Activated T-helper 2 cell treated with anti-CD3 and anti-CD28 coated beads, Interferon-gamma antibody, Interleukin-2, Interleukin-4, amounts not matched to agents 10 μg/mL and 5 μg/mL and 100 μg/mL, durations not matched to agents 14 hours and 24 hours and 36 hours (primary cell): ENCODE measurements at places on chromosomes 6 and 20.

- no peaks in the 10 kb centered on the region for H3K27me3 ChIP-seq
- DNase-seq = no peak
- no peak overlapping the region for H3K27ac ChIP-seq
- H3K4me1 ChIP-seq = no peaks in the 10 kb centered on the region
- peaks cover 12% of the 10 kb centered on the region for H3K36me3 ChIP-seq
These were observed 17.3 kb downstream of the DNPH1 start for GRCh38 chr6:43211955-43212354.

- H3K27ac ChIP-seq = peak overlapping the region; percentile 33
- no peak overlapping the region for H3K4me3 ChIP-seq
- no peak for DNase-seq
- H3K4me1 ChIP-seq = peaks cover 77% of the 10 kb centered on the region
These were observed 46.8 kb downstream of the RANBP9 start for GRCh38 chr6:13664703-13665352.

DNA sequence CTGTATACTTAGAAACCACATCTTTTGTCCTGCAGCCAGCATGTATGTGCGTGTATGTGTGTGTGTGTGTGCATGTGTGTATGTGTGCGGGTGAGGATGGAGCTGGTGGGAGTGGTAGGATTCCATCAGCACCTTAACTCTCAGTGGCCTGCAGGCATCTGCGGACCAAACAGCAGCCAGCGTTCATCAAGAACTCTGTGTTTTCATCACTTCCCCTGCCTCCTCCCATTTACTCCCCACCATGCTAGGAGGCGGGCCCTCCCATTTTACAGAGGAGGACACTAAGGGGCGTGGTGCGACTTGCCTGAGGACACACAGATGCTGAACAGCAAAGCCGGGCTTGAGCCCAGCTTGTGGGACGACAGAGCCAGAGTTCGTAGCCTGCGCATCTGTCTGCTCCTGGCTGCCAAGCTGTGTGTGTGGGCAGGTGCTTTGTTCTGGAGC, 8.9 kb downstream of the VSTM2L start:
- no peaks in the 10 kb centered on the region for H3K36me3 ChIP-seq
- H3K27ac ChIP-seq = no peak overlapping the region
- H3K4me3 ChIP-seq = no peak overlapping the region
- peaks cover 9% of the 10 kb centered on the region for H3K4me1 ChIP-seq
- DNase-seq = no peak

GRCh38 chr6:128302942-128303341, 217.5 kb downstream of the PTPRK start:
- DNase-seq = no peak
- H3K4me3 ChIP-seq = no peak overlapping the region
- no peaks in the 10 kb centered on the region for H3K36me3 ChIP-seq
- H3K27ac ChIP-seq = no peak overlapping the region

GRCh38 chr6:149887343-149887742, 10.6 kb downstream of the RAET1E start:
- H3K27ac ChIP-seq = no peak overlapping the region
- H3K4me1 ChIP-seq = peaks cover 14% of the 10 kb centered on the region
- H3K36me3 ChIP-seq = no peaks in the 10 kb centered on the region
- DNase-seq = no peak

DNA sequence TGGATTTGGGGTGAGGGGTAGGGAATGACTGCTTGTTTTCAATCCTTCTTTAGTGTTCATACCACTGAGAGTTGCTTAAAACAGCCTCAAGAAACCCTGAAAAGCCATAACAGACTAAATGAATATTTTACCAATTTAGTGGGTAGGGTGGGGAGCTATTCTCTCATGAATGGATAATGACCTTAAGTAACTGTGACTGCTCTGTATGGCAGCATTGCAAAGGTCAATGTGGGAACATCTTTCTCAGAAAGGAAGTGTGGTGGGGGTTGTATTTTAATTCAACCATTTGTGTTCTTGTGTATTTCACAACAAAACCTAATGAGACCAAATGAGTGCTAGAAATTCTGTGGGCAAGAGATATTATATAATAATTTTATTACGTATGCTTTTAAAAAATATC, 55.7 kb downstream of the PHACTR2 start:
- peaks cover 29% of the 10 kb centered on the region for H3K4me1 ChIP-seq
- H3K27me3 ChIP-seq = no peaks in the 10 kb centered on the region
- H3K36me3 ChIP-seq = no peaks in the 10 kb centered on the region
- no peak overlapping the region for H3K27ac ChIP-seq

DNA sequence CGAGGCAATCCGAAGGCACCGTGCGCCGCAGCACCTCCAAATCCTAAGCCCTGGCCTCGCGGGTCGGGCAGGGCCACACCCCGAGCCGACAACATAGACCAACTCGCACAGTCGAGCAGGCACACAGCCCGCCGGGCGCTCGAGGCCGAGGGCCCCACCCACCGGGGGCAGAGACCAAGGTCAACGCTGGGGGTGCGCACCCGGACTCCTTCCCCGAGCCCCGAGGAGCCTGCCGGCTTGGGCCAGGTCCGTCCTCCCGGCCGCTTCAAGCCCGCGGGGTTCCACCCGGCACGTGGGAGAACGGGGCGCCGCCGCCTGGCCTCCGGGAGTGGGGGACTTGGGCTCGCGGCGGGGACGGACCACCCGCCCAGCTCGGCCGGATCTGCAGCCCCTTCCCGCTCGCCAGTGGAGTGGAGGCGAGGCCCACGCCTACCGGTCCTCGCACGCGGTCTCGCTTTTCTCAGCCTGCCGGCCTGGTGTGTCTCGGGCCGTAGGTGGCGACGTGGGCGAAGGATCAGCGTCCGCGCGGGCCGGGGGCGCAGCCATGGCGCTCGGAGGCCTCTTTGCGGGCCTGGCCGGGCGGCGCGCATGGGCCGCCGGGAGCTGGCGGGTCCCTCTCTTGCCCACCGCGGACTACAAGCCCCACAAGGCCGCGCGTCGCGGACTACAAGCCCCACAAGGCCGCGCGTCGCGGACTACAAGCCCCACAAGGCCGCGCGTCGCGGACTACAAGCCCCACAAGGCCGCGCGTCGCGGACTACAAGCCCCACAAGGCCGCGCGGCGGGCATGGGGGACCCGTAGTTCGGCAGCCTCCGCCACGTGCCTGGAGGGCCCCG, at the start of gene UCKL1:
UCKL1 (minus strand) TSS at position 590 of the 837 bp plus-strand sequence; CDS start at position 546, 44 bp downstream.
- no peaks in the 10 kb centered on the region for H3K27me3 ChIP-seq
- peaks cover 22% of the 10 kb centered on the region for H3K36me3 ChIP-seq
- peaks cover 24% of the 10 kb centered on the region for H3K4me1 ChIP-seq
- peak within 1 kb of the TSS; percentile 83 for H3K27ac ChIP-seq
- DNase-seq = peak; percentile 88

GRCh38 chr20:33693741-33694638, 7.8 kb upstream of the E2F1 start:
- DNase-seq = no peak
- no peak overlapping the region for H3K4me3 ChIP-seq
- no peak overlapping the region for H3K27ac ChIP-seq
- no peaks in the 10 kb centered on the region for H3K27me3 ChIP-seq

GRCh38 chr20:17138237-17138636, 88.6 kb upstream of the PCSK2 start:
- H3K36me3 ChIP-seq = no peaks in the 10 kb centered on the region
- no peak for DNase-seq
- H3K4me3 ChIP-seq = no peak overlapping the region
- no peak overlapping the region for H3K27ac ChIP-seq

- no peak for DNase-seq
- H3K36me3 ChIP-seq = no peaks in the 10 kb centered on the region
- peak overlapping the region; percentile 10 for H3K4me3 ChIP-seq
These were observed 168.9 kb upstream of the CENPW start for GRCh38 chr6:126170978-126171382.

GRCh38 chr6:30149234-30149633, 11.8 kb downstream of the TRIM10 start:
- DNase-seq = no peak
- H3K27ac ChIP-seq = no peak overlapping the region
- no peak overlapping the region for H3K4me3 ChIP-seq
- no peaks in the 10 kb centered on the region for H3K36me3 ChIP-seq
- peaks cover 30% of the 10 kb centered on the region for H3K27me3 ChIP-seq

DNA sequence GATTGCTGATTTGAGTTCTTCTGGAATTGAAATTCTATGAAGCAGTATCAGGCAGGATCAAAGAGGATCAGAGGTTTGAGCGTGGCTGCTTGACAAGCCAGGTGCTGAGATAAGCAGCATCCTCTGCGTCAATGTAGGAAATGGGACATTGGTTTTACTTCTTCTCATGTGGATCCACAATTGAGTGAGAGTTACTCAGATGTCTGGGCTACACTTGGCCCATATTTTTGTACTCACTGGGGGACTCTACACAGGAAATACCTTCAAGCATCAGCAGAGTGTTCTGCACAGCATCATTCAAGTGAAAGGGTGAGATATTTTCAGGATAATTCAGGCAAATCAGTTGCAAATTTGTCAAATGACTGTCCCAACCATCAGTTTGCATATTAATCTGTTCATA, 613.9 kb upstream of the ARID1B start:
- no peak overlapping the region for H3K27ac ChIP-seq
- no peak overlapping the region for H3K4me3 ChIP-seq
- no peak for DNase-seq
- peaks cover 15% of the 10 kb centered on the region for H3K4me1 ChIP-seq

- H3K4me1 ChIP-seq = peaks cover 7% of the 10 kb centered on the region
- H3K36me3 ChIP-seq = peaks cover 12% of the 10 kb centered on the region
- no peak overlapping the region for H3K27ac ChIP-seq
- DNase-seq = no peak
These were observed 17.9 kb downstream of the BPHL start for GRCh38 chr6:3136292-3137011.

GRCh38 chr20:51275826-51276225, 252.9 kb upstream of the KCNG1 start:
- H3K4me1 ChIP-seq = no peaks in the 10 kb centered on the region
- no peaks in the 10 kb centered on the region for H3K36me3 ChIP-seq
- no peak overlapping the region for H3K4me3 ChIP-seq
- no peak overlapping the region for H3K27ac ChIP-seq
- DNase-seq = no peak

DNA sequence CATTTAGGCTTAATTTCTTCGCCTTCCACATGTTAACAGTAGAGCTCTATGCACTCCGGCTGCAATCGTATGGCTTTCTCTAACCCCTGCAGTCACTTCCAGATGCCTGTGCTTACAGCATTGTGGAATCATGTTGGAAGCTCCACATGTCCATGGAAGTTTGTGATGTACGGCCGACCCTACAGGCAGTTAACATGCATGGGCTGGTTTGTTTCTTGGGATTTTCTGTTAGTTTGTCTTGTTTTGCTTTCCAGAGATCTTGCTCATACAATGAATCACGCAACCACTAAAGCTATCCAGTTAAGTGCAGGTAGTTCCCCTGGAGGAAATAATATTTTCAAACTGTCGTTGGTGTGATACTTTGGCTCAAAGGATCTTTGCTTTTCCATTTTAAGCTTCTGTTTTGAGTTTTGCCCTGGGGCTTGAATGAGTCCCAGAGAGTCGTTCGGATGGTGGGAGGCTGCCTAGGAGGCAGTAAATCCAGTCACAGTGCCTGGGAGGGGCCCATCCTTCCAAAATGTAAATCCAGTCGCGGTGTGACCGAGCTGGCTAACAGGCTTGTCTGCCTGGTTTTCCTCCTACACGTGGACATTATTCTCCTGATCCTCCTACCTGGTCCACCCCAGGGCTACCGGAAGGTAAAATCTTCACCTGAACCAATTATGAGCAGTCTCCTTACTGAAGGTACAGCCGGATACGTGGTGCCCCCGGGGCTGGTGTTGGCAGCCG, 225.9 kb downstream of the SMOC2 start:
- H3K27ac ChIP-seq = no peak overlapping the region
- no peaks in the 10 kb centered on the region for H3K36me3 ChIP-seq
- no peaks in the 10 kb centered on the region for H3K27me3 ChIP-seq
- H3K4me3 ChIP-seq = no peak overlapping the region
- no peaks in the 10 kb centered on the region for H3K4me1 ChIP-seq

DNA sequence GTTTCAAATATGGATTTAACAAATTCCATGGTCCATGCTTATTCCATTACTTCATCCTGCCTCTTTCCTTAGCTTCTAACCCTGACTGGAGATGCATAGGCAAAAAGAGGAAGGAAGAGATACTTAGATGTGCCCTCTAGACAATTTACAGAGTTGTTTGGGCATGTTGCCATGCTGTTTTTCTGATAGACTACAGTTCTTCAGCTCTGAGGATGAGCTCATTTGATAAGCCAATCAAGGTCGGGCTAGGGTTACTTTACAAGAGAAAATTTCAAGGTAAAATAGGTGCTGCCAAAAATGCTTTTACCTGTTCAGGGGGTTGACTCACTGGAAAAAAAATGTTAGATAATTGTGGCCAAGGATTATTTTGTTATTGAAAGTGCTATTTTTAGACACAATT, 5.9 kb downstream of the HCRTR2 start:
- DNase-seq = no peak
- no peaks in the 10 kb centered on the region for H3K4me1 ChIP-seq
- H3K4me3 ChIP-seq = no peak overlapping the region

DNA sequence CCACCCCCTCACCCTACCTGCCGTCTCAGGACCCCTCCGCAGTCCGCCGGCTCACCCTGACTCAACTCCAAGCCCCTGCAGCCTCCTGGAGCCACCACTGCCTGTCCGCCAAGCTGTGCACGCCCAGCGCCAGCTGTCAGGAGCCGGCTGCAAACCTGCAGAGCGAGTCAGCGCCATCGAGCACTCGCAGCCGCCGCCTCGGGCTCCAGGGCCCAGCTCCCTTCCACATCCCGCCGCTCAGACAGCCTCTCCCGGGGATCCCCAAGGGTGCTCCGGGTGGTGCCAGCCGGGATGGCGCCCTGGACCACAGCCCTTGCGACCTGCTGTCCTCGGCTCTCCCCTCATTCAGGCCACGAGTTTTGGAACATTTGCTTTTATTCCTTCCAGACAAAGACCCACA, 4.3 kb downstream of the TNNC2 start:
- no peak overlapping the region for H3K27ac ChIP-seq
- H3K36me3 ChIP-seq = no peaks in the 10 kb centered on the region
- no peak overlapping the region for H3K4me3 ChIP-seq

GRCh38 chr6:126077810-126078776, 91.8 kb downstream of the TRMT11 start:
- H3K36me3 ChIP-seq = no peaks in the 10 kb centered on the region
- no peaks in the 10 kb centered on the region for H3K27me3 ChIP-seq
- no peaks in the 10 kb centered on the region for H3K4me1 ChIP-seq
- H3K4me3 ChIP-seq = no peak overlapping the region
- no peak overlapping the region for H3K27ac ChIP-seq

- no peaks in the 10 kb centered on the region for H3K27me3 ChIP-seq
- no peak overlapping the region for H3K27ac ChIP-seq
- no peak overlapping the region for H3K4me3 ChIP-seq
- H3K36me3 ChIP-seq = no peaks in the 10 kb centered on the region
- no peak for DNase-seq
These were observed 117.5 kb downstream of the FLRT3 start for GRCh38 chr20:14219801-14220461.
